ENCODE measurements at places on chromosomes 2 and 18.

- peak; percentile 19 for DNase-seq
Measured at GRCh38 chr18:51196118-51196810, 1.2 kb downstream of the MEX3C start.

DNA sequence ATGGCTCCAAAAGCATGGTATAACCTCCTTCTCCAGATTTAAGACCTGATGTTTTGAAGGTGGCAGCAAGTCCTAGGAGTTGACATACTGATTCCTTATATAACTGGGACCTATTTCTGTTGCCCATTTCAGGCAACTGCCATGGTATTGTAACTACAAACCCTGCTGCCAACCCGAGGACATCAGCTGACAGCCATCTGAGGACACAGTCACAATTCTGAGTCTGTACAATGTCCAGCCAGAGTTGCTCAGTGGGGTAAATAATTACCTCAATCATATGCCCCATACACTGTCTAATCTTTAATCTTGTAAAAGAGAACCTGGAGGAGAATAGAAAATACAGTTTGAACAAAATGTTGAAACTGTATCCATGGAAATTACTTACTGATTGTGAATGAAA is 8.7 kb upstream of the GAREM2 start:
- no peak for DNase-seq

- no peak for DNase-seq
Measured at GRCh38 chr2:19532547-19533196, 174.2 kb upstream of the OSR1 start.

- DNase-seq: no peak
Measured at GRCh38 chr2:217568289-217568971, 434.4 kb downstream of the TNS1 start.

GRCh38 chr2:9652898-9653479 is 22.2 kb upstream of the YWHAQ start:
- no peak for DNase-seq

GRCh38 chr2:153047220-153047619 is 328.8 kb downstream of the ARL6IP6 start:
- DNase-seq: no peak

DNA sequence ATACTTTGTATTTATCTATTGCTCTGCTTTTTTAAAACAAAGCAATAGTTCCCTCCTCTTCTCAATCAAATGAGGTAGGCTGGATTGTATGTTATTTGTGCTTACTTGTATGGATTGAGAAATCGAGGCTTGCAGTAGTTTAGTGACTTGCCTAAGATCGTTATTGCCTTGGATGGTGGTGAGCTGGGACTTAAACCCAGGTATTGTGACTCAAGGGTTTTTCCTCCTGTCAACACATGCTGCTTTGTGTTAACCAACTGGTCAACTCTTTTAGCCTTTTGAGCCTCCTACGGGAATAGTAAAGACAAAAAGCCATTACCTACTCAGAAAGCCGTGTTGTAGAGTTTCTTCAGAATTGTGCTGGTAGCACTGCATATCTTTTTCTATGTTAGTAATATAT is 95.2 kb upstream of the THUMPD2 start:
- DNase-seq: no peak

DNA sequence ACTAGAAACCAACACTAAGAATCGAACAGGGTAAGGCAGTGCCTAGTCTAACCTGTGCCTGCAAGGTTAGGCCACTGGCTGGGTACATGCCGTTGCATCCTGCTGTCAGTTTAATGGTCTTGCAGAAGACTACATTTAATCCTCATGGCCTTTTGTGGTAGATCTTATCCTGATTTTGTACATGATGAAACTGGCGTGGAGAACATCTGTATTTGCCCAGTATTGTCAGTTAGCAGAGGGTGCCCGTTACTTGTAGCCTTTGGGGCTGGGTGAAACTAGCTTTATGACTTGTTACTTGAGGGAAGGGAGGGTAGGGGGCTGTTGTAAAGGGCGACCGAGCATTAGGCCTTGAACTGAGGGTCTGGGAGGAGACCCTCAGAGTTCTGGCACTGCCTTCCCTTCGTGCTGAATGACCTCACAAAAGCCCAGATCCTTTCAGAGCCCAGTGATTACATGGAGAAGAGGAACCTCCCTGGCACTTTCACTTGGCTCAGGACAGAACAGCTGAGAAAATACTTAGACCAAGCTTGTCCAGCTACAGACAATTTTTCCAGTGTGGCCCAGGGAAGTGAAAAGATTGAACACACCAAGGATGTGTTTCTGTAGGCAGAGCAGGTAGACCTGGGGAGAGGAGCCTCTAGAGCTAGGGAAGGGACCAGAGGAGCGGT is 19.5 kb downstream of the SLC20A1 start:
- DNase-seq: no peak

GRCh38 chr2:122384768-122385333 is 629.4 kb downstream of the TSN start:
- no peak for DNase-seq

GRCh38 chr18:55534547-55534946 is 53.4 kb downstream of the TCF4 start:
- no peak for DNase-seq

DNA sequence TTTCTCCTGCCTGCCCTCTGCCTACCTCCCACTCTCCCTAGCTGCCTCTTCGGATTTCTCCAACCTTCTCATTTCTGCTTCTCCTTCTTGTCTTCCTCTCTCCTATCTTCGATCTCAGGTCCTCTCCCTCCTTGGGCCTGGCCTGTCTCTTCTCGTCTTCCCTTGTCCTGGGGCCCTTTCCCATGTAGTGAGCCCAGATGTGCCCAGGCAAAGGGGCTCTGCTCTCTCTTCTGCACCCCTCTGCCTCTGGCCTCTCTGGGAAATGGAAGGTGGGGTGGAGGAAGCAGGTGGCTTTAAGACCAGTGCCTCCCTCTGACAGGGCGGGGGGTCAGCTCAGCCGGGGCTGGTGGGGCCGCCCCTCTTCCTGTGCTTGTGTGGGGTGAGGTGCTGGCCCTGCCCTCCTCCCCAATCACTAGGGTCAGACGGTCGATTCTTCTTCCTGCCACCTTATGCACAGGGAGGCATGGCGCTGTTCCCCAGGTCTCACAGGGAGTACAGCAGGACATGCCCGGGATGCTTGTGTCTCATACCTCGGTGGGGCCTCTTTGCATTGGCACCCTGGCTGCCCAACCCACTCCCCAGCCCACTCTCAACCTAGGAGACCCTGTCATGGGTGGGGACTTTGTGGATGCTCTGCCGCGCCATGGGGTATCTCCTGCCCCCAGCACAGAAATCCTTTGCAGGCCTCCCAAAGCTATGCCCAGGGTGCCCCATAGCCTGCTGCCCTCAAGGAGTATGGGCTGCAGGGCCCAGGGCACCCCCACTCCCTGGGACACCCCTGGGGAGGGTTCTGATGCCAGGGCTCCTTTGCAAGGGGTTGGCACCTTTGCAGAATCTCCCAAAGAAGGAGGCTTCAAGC is 213.8 kb upstream of the HAAO start:
- no peak for DNase-seq

GRCh38 chr2:240301256-240301795 is 134.1 kb upstream of the GPC1 start:
- DNase-seq: no peak

DNA sequence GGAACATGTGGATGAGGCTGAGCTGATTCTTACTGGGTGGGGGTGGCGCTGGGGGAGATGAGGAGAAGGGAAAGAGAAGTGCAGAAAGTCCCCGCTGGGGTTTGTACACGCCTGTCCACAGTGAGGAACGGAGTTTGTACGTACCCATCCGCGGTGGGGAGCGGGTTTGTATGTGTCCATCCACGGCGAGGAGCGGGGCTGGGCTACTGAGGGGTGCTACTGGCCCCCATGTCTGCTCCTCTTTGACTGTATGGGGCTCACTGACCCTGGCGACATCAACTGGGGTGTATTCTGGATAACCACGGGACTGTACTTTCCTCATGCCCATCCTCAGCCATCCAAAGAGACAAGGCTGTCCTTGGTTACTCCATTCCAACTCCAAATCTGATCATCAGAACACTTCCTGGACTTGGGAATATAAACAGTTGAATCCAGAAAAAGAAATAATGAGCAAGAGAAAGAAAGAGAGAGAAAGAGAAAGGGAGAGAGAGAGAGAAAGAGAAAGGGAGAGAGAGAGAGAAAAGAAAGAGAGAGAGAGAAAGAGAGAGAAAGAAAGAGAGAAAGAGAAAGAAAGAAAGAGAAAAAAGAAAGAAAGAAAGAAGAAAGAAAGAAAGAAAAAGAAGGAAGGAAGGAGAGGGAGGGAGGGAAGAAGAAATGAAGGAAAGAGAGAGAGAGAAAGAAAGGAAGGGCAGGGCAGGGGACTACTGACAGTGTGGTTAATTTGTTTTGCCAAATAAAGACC is 21.0 kb downstream of the MAL start:
- no peak for DNase-seq

DNA sequence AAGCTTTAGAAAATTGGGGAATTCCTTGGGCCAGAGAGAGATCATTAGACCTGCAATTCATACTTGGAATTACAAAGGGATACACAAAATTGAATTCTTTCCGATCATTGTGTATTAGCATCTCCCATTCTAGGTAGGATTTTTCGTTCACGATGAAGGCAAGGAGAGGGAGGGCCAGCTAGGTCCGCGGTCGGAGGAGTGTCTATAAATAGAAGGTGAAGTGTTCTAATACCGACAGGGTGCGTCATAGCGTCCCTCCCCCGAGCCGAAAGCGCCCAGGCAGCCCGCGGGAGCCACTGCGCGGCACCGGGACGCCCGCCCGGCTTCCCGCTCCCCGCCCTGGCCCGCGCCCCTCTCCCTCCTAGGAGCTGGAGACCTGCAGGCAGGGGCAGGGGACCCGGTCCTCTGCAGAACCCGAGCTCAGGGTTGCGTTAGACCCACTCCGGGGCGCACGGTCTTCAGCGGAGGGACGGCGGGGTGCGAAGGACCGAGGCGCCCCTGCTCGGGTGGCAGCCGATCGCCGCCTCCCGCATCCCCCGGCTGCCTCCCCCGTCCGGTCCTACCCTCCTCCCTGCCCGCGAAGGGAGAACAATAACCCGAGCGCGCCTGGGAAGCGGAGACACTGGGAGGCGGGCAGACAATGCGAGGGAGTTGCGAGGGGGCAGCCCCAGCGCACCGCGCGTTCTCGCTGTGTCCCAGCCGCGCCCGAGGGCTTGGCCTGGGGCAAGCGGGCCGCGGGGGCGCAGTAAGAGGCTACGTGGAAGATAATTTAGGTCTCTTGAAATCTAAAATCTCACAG is 114.2 kb upstream of the SERTAD2 start:
- peak; percentile 90 for DNase-seq
